HT-29 (cell line): ENCODE measurements at places on chromosomes 4 and X. TPM values are rescaled to one million over a fixed set of nuclear protein-coding genes. Genes with fewer than 3 reads are reported as not detected.

ZNF674 gene
- total RNA-seq, result 2.6 and 4.0 TPM in 2 replicates

SERPINA7 gene
- total RNA-seq, result not detected in 2 replicates

SHOX gene
- total RNA-seq, result not detected in 2 replicates

COX7B2 gene
- not detected in 2 replicates for total RNA-seq

CPLX1 gene
- 0.28 and 0.73 TPM in 2 replicates for total RNA-seq

DUX4 gene
- not detected in 2 replicates for total RNA-seq

MAGEA12 gene
- 6.2 and 6.8 TPM in 2 replicates for total RNA-seq

NSG1 gene
- total RNA-seq, result not detected in 2 replicates

ITGB1BP2 gene
- 1.7 and 2.2 TPM in 2 replicates for total RNA-seq

XAGE1A gene
- not detected in 2 replicates for total RNA-seq
